ENCODE measurements at places on chromosomes 13 and 19.

- DNase-seq = no peak
These were observed at the start of gene FPR1 for GRCh38 chr19:51751655-51752054. Gene FPR1 (minus strand): TSS chr19:51751878. CDS start chr19:51746994, 4,884 bp downstream.

GRCh38 chr19:11673608-11674041 lies 65.1 kb downstream of the ZNF823 start:
- peak; percentile 55 for DNase-seq

GRCh38 chr19:24049537-24049936 lies 37.5 kb upstream of the ZNF254 start:
- DNase-seq = no peak

GRCh38 chr19:43660971-43661360 lies 9.0 kb downstream of the PLAUR start:
- DNase-seq = no peak

DNA sequence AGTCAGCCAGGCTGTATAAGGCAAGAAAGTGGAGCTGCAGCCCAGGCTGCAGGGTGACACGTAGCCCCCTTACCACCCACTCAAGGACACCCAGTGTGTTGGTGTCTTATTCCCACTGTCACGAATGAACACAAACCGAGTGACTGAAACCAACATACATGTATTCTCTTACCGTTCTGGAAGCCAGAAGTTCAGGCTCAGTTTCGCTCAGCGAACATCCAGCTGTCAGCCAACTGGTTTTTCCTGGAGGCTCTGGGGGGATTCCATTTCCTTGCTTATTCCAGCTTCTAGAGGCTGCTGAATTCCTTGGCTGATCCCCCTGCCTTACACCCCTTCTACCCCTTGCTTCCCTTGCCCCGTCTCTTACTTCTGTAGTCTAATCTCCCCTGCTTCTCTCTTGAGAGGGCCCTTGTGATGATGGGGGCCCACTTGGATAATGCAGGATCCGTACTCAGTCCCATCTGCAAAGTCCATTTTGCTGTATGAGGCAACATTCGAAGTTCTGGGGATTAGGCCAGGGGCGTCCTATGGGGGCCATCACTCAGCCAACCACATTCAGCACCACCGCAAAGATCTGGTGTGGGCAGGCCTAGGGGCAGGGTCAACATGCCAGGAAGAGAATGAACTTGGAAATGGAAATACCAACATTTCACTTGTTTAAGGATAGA lies 47.3 kb upstream of the MTIF3 start:
- DNase-seq = no peak

DNA sequence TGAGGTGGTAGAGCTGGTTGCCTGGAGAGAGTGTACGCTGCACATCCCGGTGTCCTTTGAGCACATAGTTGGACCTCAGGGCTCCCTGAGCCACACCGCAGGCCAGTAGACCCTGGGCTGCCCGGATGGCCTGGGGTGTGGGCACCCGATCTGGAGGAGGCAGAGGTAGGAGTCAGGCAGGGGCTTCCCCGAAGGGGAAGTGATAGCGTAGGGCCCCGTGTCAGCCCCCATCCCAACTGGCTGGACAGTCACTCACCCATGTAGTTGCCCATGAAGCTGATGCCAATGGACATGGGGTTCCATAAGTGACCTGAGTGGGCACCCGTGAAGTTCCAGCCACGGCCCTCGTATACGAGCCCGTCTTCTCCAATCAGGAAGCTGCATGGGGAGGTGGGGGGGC lies 3.6 kb downstream of the PGLYRP1 start:
- DNase-seq = no peak

GRCh38 chr19:2237051-2237868 lies 636 bp downstream of the SF3A2 start:
- DNase-seq = no peak

DNA sequence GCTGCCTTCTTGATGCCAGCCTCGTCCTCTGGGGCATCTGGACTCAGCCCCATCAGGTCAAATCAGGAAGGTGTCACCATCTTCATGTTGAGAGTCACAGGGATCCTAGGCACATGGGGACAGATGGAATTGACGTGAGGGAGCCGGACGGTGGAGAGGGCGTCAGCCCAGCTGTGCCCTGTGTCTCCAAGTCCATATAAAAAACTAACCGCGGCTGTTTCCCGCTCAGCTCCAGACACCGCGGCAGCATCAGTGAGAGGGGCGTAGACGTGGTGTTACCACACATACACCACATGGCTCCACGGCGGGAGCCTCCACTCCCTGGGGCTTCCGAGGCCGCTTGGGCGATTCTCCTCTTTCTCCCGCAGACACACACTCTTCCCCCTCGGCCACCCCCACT lies 5.6 kb upstream of the PRR36 start:
- no peak for DNase-seq

DNA sequence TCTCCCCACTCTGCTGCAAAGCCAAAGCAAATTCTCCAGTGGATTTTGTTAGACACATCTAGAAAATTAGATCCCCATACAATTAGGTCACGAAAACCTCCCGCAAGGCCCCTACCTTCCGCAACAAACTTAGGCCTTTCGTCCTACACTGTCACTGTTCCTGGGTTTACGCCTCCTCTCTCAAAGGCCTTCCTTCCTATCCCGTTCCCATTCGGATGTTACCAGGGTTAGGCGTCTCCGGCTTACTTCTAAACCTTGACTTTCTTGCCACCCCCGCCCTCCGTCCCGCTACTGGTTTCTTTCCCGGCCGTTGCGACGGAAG lies 754 bp downstream of the RNF6 start:
- no peak for DNase-seq

GRCh38 chr19:49799798-49800376 lies 13.2 kb downstream of the FUZ start:
- peak; percentile 22 for DNase-seq

GRCh38 chr13:109113427-109113826 lies 484.0 kb downstream of the MYO16 start:
- DNase-seq = no peak

GRCh38 chr13:90792335-90792734 lies 555.2 kb upstream of the MIR17HG start:
- no peak for DNase-seq

DNA sequence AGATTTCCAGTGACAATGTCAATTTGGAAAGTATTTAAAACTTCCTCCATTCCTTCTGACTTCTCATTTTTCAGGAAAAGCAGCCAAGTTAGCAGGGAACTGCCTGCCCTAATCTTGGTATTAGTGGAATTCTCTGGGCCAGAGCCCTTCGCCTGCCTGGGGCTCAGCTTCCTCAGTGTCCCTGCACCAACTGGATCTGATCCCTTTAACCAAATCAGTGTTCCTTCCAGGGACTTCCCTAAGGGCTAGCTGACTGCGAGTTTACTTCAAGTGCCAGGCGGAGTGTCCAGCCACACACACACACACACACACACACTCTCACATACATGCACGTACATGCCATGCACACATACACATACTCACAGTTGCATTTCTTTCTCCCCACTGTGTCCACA lies 20.0 kb downstream of the RAB20 start:
- no peak for DNase-seq

DNA sequence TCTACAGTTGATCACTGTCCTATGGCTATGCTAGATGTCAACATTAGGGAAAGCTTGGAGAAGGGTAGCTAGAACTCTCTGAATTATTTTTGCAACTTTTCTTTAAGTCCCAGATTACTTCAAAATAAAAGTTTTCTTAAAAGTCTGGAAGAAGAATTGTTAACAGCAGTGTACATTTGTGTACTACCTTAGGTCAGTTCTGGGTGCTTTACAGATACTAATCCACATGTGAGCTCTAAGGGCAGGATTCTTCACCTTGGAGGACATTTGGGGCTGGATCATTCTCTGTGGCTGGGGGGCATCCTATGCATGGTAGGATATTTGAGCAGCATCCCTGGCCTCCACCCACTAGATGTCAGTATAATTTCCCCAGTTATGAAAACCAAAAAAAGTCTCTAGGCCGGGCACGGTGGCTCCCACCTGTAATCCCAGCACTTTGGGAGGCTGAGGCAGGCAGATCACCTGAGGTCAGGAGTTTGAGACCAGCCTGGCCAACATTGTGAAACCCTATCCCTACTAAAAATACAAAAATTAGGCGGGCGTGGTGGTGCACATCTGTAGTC lies 2.8 kb downstream of the BRME1 start:
- DNase-seq = peak; percentile 44

DNA sequence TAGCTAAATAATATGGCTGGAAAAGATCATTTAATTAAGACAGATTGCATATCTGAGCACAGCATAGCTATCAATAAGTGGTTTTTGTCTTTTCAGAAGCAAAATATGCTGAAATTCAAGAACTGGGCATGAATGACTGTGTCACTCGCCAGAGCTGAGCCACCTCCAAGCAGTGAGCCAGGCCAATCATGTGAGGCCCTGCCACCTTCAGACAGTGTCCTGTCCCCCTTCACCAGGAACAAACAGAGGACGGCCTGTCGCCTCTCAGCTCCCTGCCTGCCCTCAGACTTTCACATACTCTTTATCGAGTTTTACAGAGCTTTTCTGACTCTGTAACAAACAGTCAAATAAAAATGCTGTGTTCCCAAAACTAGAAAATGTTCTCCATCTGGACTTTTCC lies 171.0 kb upstream of the TSC22D1 start:
- DNase-seq = no peak

Data from stimulated activated CD4-positive, alpha-beta T cell treated with anti-CD3 and anti-CD28 coated beads, Interleukin-15, amount 100 ng/mL, for 24 hours (primary cell).